ENCODE measurements at places on chromosomes 3 and 15.
A peak's percentile ranks its signal among the peaks of the same experiment; 100 is the strongest.

DNA sequence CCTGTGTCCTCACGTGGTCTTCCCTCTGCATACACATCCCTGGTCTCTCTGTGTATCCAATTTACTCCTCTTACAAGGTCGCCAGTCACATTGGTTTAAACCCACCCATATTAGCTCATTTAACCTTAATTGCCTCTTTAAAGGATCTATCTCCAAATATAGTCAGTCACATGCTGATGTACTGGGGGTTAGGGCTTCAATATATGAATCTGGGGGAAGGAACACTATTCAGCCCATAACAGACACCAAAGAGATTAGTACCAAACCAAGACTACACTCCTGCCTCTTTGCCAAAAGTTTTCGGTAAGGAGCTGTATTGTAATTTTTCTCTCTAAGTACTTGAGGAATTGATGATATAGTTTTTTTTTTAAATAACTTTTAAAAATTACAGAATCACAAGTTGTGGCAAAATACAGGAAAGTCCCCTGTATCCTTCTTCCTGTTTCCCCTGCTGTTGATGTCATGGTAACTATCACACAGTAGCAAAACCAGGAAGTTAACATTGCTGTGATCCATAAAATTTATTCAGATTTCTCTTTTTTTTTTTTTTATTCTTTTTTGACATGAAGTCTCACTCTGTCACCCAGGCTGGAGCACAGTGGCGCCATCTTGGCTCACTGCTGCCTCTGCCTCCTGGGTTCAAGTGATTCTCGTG, 67.8 kb downstream of the SLCO3A1 start:
- DNase-seq, result no peak

GRCh38 chr15:75114796-75115195, 86.9 kb upstream of the C15orf39 start:
- no peak for DNase-seq

- DNase-seq, result peak; percentile 23
These were observed 37.7 kb upstream of the TRAK1 start for GRCh38 chr3:42053476-42053875.

GRCh38 chr3:66585520-66586095, 84.8 kb upstream of the LRIG1 start:
- no peak for DNase-seq

DNA sequence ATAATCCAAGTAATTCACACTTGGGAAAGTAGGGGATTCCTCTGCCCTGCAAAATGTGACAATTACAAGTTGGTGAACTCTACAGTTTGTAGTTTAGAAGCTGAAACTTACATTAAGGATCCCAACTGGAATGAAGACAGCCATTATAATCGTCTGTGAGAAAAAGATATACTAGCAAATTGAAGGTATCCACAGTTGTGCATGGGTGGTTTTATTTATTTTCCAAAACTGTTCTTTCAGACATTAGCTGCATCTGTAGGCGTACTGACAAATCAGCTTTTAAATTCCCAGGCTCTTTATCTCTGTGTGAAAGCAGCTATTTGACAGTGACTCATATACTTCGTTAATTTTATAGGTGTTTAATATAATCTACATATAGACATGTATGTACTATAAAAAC, 12.5 kb upstream of the ISL2 start:
- DNase-seq, result no peak

DNA sequence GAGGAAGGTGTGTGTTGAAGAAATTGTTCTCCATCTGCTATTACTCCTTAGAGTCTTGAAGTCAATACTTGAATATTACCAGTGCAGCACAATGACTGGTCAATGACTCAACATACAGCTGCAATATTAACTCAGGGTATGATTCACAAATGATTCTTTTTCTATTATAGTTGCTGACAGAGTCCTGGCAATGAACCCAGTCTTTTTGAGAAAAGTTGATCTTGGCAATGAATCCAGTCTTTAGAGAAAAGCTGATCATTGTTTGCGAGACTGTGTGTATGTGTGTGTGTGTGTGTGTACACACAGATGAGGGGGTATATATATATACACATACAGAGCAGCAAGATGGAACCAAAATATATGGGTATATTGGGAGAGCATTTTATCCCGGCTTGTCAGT, 315.1 kb downstream of the ZNF385D start:
- DNase-seq, result no peak

DNA sequence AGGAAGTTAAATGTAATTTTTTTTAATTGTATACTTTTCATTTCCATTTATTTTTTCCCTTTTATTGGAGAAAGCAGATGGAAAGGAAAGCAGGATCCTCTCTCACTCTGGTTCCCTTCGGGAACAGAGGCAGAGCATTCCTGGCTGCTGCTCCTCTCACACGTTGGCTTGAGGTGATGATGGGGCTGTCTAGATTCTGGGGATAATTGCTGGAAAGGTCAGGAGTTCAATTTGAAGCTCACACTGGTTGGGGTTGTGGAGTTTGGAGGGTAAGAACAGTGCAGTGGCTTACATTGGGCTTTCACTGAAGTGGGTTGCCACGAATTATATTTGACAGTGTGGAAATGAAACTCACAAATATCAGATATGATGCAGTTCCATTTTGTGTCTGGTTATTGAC, 57.6 kb downstream of the RARB start:
- DNase-seq, result no peak

- no peak for DNase-seq
These were observed 487.2 kb upstream of the RASGRP1 start for GRCh38 chr15:39051626-39052322.

DNA sequence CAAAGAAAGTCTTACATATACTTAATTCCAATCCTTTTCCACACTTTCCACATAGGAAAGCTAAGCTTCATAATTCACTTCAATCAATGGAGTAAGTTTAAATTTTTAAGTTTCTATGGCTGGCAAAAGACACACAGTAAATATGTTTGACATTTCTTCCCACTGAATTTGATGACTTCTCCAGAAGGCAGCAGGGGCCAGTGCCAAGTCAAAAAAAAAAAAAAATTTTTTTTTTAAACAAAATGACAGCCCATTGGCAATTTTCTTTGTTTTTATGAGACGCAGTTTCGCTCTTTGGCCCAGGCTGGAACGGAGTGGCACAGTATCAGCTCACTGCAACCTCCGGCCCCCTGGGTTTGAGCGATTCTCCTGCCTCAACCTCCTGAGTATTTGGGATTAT, 28.7 kb downstream of the ATP13A3 start:
- DNase-seq, result no peak

GRCh38 chr3:12974334-12974733, 98.9 kb downstream of the IQSEC1 start:
- DNase-seq, result no peak

GRCh38 chr15:84782346-84782745, 34.0 kb downstream of the ZNF592 start:
- no peak for DNase-seq

GRCh38 chr3:143998266-143998665, 26.6 kb downstream of the DIPK2A start:
- DNase-seq, result no peak

- DNase-seq, result no peak
These were observed 39.5 kb upstream of the ZNF385D start for GRCh38 chr3:21790466-21790865.

DNA sequence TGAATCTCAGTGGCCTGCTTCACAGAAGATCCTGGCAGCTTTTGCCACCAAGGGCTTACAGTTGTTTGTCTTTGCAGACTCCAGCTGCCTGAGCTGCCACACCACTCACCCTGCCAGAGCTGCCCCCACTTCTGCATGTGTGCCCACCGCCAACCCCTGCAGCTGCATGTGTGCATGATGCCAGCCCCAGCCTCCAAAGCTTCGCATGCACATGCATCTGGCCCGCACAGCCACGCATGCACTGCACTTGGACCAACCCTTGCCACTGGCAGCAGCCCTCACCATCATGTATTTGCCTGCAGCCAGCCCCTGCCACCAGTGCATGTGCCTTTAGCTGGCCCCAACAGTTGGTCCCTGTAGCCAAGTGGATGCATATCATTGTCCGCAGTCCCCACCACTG, 31.3 kb downstream of the CCDC54 start:
- no peak for DNase-seq

GRCh38 chr3:127673191-127674100, 694 bp downstream of the ABTB1 start:
- no peak for DNase-seq

GRCh38 chr3:16173283-16174025, 1.0 kb upstream of the GALNT15 start:
- no peak for DNase-seq

- DNase-seq, result no peak
These were observed 17.3 kb downstream of the MRPS11 start for GRCh38 chr15:88484682-88485331.

DNA sequence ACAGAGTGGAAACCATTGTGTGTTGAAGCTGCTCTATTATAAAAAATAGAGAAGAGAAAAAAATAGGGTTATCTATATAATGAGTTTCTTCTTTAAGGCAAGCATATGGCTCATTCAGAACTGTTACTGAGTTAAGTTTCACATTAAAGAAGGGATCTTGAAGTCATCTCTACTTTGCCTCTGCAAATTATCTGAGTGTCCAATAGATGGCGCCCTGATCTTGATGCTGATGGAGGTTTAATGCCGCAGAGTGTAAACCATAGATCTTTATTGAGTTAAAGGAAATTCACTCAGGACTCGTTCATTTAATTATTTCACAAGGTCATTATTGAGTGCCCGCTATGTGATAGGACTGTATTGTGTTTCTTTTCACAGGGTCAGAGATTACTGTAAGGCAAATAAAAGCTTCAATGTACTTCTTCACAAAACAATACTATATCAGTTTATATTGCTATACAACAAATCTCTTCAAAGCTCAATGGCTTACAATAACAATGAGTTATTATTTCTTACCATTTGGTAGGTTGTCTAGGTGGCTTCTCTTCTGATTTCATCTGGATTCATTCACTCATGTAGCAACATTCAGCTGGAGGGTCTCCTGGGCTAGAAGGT, 171.4 kb downstream of the NSUN3 start:
- no peak for DNase-seq

DNA sequence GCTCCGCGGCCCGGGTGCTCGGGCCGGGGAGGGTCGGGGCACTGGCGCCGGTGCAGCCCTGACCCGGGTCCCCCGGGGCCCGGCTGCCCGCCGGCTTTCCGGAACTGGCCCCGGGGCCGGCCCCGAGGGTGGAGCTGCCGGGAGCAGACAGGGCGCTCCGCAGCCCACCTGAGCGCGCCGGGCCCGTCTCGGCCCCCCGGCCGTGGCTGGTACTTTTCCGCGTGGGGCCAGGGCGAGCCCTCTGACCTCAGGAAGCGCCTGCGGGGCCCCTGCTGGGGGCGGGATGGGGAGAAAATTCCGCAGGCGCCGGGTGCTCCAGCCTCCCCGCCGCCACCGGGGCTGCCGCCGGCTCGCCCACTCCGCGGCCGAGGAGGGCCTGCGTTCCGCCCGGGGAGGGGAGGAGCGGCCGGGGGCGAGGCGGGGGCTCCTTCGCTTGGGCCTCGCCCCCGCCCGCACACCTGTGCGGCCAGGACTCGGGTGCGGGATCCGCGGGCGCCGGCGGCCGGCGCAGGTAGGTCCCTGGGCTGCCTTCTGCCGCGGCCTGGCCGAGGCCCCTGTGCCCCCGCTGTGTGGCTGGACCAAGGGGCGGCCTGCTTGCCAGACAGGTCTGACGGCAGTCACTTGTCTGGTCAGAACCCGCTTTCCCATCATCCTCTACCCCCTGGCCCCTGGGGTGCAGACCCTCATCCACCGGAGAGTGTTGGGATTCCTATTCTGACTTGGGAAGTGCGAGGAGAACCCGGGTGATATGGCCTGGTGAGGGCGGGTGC, 3.5 kb downstream of the FURIN start:
- no peak for DNase-seq

DNA sequence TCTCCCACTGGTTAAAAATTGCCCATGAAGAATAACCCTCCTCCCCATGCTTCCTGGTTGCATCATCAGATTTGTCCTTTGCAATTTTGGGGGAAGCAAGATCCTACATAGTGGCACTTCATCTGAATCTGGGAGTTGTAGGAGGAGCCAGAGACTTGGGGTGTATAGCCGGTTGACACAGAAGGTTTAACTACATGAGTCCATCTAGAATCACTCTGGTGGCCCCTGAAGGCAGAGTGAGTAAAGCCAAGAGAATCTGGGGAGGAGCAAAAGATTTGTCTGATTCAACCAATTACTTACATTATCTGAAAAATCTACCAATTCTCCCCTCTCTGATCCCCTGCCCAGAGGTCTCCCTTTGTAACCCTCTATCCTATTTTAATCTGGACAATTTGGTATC, 50.1 kb downstream of the SYN2 start:
- DNase-seq, result no peak

- DNase-seq, result no peak
These were observed 35.6 kb upstream of the ARHGEF3 start for GRCh38 chr3:56837196-56837955.

DNA sequence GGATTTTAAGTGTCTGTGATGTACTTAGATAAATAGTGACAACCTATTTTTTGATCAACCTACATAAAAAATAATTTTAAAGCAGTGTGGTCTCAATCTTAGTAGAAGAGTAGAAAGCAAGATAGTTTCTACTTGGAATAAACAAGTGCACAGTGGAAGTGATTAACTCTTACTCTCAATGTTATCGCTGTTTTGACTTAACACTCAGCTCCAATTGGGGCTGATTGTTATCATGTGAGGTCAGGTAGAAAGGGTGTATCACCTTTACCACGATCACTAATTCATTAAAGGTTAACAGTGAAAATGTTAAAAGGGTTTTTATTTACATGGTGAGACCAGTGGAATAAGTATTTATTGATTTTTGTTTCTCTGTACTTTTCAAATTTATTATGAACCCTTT, 22.4 kb upstream of the APH1B start:
- DNase-seq, result no peak

- DNase-seq, result no peak
These were observed 39.3 kb downstream of the SLITRK3 start for GRCh38 chr3:165156757-165157420.

- DNase-seq, result no peak
These were observed 83.5 kb upstream of the ABHD17C start for GRCh38 chr15:80611543-80612080.

- no peak for DNase-seq
These were observed 244.5 kb downstream of the CACNA2D3 start for GRCh38 chr3:54366839-54367238.

DNA sequence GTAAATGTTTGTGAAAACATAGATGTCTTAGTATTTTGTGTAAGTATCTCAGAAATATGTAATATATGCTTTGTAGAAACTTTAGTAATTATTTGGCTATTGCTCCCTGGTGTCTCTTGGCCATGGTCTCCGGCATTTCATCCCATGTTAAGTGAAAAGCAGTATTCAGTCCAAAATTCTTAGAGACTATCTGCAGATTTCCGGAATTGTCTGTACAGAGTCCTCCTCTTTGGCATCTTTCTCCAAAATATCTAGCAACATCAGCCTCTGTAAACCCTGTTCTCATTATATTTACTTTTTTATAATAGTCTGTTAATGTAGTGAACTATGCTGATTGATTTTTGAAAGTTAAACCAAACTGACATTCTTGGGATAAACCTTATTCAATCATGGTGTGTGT, 352.7 kb downstream of the ARPP21 start:
- DNase-seq, result no peak

DNA sequence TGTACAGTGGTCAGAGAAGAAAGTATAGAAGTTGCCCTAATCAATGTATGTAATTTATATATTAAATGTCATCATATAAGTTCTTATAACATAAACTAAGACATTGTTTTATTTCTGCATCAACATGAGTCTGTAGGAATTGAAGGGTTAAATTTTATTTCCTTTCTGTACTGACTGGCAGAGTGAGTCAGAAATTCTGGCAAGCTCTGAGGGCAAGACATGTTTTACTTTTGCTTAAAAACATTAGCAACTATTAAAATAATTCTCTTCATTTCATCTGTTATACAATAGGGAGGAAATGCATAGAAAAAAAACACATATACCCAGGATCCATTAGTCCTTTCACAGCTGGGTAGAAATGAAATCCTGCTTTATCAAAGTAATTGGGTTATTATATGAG, 171.4 kb upstream of the ALCAM start:
- no peak for DNase-seq

GRCh38 chr3:159950156-159950898, 38.3 kb upstream of the IL12A start:
- no peak for DNase-seq
